Subcutaneous adipose tissue (tissue), 4 donors: ENCODE measurements at places on chromosomes 4 and X. TPM values are rescaled to one million over a fixed set of nuclear protein-coding genes. Genes with fewer than 3 reads are reported as not detected.

Gene GYPE
- 1.8 TPM for total RNA-seq

Gene P2RY8
- total RNA-seq: 7.1 TPM

Gene C4orf54
- total RNA-seq: under 0.01 TPM

Gene MAGEC2
- not detected for total RNA-seq
